RPMI7951 (cell line): ENCODE measurements at places on chromosomes 13 and 19. TPM values are rescaled to one million over a fixed set of nuclear protein-coding genes. Genes with fewer than 3 reads are reported as not detected.

DNA sequence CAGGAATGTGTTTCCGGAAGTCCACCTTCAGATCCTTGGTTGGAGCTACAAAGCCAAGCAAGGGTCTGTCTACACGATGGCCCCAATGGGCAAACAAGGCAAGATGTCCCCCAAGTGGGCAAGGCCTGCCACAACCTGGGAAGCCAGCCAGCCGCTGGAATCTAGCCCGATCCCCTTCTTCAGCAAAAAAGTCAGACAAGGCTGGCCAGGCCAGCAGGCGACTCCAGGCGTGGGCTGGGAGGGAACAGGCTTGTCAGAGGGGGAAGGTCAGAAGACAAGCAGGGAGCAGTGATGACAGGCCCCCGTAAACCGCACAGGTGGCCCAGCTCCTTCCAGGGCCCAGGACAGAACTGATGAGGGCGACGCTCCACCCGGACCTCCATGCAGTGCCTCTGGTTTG lies 69.7 kb upstream of the WASF3 start:
- no peak for DNase-seq

- peak; percentile 97 for DNase-seq
Measured at GRCh38 chr19:1177322-1178114, 3.5 kb upstream of the SBNO2 start.

IGFL3 gene
- not detected in 2 replicates for total RNA-seq

DNA sequence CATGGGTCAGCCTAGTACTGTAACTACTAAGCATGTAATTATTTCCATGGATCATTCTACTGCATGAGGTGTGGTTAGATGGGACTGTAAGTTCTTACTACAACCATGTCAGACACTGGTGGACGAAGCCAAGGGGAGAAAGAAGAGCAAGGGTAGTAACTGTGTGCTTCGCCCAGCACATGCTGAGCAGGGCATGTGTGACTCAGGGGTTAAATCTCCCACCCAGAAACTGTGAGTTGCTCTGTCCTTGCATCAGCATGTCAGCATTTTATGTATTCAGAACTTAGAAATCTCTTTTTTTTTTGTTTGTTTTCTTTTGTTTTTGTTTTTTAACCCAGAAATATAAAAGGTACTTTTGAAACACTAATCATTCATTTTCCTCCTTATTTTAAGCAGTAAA lies 436.6 kb upstream of the KLF12 start:
- no peak for DNase-seq

ZNF568 gene
- 9.7 and 10.5 TPM in 2 replicates for total RNA-seq

GRCh38 chr13:99996381-99996973 lies 14.9 kb downstream of the ZIC2 start:
- DNase-seq: no peak

DNA sequence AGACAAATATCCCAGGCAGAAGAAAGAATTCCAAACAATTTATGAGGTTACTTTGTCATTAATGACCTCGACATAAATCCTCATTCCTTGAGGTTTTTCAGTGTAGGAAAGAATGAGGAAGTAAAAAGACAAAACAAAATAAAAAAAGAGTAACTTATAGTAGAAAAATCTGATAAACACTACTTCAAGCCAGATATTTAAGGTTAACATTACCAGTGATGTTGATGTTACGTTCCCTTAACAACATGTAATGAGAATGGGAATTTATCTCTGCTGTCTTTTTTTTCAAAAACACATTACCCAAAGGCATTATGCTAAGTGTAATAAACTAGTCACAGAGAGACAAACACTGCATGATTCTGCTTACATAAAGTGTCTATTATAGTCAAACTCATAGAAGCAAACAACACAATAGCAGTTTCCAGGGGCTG lies 935.1 kb downstream of the SLITRK1 start:
- no peak for DNase-seq

- no peak for DNase-seq
Measured at GRCh38 chr13:82224806-82225205, 1657.5 kb downstream of the SLITRK1 start.
